ENCODE measurements at places on chromosomes 2 and 18.

- DNase-seq, result no peak
Measured at GRCh38 chr18:32303400-32303799, 113.6 kb downstream of the MEP1B start.

- no peak for DNase-seq
Measured at GRCh38 chr2:55155764-55156281, 76.3 kb downstream of the CLHC1 start.

- peak; percentile 66 for DNase-seq
Measured at GRCh38 chr2:227862227-227862740, 9.1 kb upstream of the DAW1 start.

DNA sequence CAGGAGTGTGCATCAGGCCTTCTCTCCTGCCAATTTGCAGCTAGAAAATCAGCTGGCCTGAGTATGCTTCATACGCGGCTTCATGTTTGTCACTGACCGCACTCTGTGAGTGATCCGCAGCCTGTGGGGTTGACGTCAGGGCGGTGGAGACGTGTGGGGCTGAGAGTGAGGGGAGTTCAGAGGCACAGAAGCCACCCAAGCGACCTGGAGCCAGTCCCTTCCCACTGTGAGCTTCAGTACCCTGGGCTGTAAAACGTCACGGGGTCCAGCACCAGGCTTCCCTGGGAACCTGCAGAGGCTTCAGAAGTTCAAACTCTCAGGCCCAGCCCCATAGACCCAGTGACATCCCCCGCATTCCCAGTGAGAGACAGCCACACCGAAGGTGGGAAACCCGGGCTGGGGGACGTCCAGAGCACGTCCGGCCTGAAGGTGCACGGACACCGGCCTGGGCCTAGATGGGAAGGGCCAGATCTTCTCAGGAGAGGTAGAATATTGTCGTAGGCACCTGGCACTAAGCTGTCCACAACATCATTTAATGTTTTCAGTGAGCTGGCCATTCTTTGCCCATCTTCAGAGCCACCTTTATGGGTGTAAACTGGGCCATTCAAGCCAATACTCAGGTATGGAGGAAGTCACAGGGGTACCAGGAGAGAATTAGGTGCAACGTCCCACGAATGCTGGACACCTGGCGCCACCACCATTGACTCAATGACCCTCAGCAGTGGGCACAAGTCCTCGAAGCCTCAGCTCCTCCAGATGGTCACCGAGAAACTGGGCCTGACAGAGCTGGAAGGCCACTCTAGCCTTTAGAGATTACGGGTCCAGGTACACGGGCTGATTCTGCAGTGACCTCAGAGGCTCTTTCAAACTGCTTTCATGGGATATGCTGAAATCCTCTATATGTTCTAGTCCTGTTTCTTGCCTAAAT is 235.6 kb upstream of the MYT1L start:
- no peak for DNase-seq

- peak; percentile 26 for DNase-seq
Measured at GRCh38 chr18:2961821-2962220, 51.1 kb downstream of the LPIN2 start.

DNA sequence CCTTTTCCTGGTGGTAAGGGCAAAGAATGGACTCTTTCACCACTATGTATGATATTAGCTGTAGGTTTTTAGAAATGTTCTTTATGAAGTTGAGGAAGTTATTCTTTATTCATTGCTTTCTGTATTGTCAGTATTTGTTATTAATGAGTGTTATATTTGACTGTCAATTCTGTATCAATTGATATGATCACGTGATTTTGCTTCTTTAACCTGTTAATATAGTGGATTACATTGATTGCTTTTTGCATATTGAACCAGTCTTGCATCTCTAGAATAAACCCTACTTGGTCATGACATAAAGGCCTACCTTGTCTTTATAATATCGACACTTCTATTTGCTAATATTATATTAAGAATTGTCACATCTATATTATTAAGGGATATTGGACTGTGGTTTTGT is 18.3 kb upstream of the ST6GAL2 start:
- DNase-seq, result no peak

DNA sequence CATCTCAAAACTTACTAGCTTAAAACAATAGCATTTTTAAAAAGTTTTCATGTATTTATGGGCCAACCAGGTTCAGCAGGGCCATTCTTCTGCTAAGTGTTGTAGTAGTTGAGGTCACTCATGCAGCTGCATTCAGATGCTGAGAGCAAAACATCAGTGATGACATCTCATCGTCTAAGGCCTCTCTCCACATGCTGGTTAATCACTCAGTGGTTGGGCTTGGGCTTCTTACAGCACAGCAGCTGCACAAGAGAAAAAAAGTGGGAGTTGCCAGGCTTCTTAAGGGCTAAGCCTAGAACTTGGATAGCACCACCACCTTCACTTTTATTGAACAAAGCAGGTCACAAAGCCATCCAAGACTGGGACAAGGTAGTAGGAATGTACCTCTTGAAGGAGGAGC is 190.3 kb downstream of the IRS1 start:
- peak; percentile 11 for DNase-seq

DNA sequence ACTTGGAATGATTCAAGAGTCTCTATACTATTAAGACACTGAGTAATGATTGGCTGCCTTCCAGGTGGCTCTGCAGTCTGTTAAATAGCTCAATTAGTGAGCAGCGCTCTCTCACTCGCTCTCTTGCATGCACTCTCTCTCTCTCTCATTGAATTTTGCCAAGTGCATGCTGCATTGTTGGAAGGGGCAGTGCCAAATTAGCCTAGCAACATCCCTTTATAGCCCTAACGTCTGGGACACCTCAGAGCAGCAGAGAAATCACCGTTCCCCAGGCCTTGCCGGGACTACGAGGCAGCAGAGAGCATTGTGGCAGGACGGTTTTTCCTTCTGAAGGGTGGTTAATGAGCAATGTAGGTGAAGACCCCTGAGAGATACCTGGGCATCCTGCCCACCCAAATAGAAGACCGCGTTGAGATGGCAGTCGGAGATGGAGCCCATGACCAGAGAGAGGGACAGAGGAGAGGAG is 447.6 kb upstream of the POU3F3 start:
- DNase-seq, result no peak

DNA sequence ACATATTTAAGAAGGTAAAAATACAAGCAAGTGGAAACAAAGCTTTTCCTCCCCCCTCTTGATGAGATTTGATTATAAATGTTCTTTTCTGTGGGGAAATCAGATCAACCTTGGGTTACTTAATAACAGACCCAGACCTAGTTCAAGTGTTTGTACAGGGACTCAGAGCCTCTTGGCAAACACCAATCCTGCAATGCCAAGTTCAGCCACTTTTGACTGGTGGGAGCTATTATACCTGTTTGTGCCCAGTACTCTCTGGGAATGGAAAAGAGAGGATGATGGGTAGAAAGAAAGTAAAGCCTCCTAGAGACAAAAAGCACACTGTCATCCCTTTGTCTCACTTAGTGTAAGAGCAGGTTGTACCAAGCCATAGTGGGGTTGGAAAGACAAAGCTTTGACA is 63.8 kb upstream of the EPHA4 start:
- peak; percentile 91 for DNase-seq

DNA sequence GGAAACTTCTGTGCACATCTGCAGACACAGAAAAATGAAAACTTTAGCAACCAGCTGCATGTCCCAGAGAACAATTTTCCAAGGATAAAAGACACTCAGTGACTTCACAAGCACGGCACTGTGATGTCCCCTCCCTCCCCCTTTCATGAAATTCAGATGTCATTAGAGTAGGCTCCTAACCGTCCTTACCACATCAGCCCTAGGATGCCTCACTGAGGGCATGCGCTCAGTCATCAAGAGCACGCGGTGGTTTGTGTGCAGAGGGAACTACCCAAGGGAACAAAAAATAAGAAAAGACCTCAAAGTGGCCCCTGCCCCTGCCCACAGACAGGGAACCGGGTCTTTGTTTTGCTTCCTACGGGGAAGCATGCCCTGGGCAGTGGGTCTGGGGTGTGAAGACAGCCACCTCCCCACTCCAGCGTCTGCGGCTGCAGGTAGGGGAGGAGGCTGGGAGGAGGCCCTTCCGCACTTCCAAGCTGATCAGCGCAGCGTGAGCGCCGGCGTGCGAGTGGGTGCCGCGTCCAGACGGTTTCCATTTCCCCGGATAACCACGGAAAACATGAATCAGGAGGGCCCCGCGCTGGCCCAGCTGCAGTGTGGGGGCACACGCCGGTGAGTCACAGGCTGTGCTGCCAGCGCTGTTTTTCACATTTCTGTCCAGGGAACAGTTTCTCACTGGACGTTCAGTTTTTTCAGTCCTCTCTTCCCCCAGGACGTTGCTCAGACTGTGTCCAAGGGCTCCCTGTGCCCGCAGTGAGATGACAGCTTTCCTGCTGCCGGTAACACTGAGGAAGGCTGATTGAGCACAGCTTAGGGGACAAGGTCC is 70.6 kb downstream of the COPS8 start:
- no peak for DNase-seq

- DNase-seq, result no peak
Measured at GRCh38 chr18:73923866-73924265, 223.8 kb downstream of the FBXO15 start.

Data from DMS53 (cell line).